ENCODE measurements at places on chromosomes 1 and 21.

DNA sequence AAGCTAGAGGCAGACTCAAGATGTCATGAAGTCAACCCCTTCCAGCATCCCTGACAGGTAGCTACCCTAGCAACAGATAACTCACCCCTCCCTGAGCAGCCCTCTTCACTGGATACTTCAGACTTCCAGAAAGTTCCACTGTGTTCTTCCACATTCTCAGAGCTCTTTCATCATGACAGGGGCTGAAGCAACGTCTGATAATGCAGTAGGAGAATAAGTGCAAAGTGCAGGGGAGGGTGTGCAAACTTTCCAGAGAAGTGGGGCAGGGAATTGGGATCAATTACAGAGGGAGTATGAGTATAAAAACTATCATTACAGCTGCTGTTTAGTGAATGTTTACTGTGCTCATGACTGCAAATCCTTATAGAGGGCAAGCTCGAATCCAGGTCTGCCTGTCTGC, 26.4 kb upstream of the FOXE3 start:
- no peak for DNase-seq

- DNase-seq = no peak
Observed at GRCh38 chr1:9193233-9193625, 41.3 kb upstream of the H6PD start.

DNA sequence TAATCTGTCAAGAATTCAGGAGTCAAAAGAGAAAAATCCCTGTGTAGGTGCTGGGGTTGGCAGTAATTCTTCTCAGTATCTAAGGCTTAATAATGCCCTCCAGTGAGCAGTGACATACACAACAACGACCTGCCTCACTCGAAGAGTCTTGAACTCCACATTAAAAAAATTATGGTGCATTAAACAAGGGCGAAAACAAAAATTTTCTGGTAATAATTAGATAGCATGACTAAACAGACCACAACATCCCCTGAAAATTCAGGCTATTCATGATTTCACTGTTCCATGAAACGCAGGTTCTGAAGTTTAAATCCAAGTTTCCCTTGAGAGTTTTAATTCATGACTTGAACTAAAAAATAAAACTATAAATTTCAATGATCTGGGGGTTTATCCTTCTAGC, 5.1 kb downstream of the SRSF4 start:
- no peak for DNase-seq

DNA sequence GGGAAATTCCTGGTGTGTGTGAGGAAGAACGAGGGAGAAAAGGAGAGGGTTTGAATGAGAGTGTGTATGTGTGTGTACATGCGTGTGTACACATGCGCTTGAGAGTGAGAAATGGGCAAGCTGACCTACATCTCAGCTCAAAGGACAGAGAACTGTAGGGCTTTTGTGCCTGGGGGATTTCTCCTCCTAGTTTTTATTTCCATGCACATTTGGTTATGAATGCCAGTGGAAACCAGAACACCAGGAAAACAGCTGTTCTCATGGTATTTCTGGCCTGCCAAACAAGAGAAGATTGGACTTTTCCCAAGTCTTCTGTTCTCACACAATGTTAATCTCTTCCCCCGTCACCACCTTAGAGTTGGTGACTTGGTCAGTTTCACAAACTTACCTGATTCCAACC, 45.2 kb downstream of the SLC44A3 start:
- DNase-seq = no peak

- no peak for DNase-seq
Observed at GRCh38 chr1:83573776-83574175, 425.2 kb downstream of the TTLL7 start.

DNA sequence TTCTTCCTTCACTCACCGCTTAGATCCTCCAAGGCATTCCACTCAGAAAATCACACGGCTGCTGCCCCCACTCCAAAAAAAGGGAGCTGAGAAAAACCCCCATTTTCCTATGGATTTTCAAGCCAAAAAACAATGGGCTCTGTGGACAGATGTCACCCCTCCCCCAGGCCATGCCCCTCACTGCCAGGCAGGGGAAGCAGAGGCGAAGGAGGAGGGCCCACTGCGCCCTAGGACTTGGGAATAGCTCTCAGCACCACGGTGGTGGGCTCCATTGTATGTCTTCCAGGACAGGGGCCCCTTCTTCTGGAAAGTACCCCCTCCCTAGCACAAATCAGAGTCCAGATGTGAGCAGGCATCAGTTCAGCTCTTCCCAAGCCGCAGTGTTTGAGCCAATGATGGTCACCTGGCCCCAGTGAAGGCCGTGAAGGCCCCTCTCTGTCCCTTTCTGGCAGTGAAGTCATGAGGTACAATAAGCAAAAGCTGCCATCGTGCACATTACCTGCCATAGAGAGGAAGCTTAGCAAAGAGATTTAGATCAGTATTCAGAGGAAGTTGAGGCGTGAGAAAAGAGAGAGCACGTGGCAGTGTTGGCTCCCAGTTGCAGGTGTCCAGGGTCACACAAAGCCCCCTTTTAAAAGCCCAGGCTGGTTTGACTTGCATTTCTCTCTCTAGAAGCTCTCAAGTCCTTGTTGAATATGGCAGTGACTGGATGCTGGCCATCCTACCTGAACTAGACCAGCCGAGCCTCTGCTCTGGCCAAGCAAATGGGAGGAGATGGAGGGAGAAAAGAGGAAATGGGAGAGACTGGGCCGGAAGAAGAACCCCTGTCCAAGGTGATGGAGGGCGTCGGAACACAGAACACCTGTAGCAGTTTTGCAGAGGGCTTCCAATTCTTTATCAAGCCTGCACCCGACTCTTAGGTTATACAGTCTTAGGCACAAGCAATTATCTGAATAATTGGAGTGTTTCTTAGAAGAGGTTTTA, 149.0 kb downstream of the TOMM20 start:
- DNase-seq = no peak
